Keratinocyte (primary cell): ENCODE measurements at places on chromosomes 3 and 15.

DNA sequence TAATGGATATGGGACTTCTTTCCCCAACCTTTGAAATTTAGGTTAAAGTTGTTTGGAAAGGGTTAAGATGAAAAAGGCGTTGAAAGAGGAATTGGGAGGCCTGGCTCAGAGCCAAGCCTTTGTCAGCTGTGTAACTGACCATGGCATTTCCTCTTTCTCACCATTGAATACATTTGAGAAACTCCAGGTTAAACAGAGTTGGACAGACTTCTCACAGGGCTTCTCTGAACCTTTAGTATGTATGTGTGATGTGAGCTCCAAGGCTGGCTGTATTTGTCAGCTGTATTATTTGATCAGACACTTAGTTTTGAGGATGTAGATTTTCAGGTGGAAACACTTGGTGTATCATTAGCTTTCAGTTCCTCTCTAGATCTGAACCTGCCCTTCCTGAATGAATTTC is 136.4 kb upstream of the GOLGA6L4 start:
- DNase-seq: no peak

DNA sequence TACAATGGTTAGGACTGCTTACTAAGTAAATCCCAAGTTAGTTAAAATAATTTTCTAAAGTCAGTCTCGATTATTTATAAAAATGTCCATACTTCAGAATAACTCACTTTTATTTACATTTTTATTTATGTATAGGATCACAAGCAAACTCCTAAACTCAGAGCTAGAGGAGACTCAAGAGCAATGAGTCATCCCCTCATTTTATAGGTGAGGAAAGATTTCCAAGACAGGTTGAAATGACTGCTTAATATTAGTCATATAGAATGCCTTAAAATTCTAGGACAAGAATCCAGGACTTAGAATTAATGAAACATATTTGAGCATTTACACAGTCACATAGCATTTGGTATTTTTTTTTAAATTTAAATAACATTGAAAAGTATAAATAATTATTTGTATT is 983.8 kb downstream of the SI start:
- no peak for DNase-seq

- no peak for DNase-seq
Measured at GRCh38 chr3:161221806-161222600, 892 bp downstream of the NMD3 start.

DNA sequence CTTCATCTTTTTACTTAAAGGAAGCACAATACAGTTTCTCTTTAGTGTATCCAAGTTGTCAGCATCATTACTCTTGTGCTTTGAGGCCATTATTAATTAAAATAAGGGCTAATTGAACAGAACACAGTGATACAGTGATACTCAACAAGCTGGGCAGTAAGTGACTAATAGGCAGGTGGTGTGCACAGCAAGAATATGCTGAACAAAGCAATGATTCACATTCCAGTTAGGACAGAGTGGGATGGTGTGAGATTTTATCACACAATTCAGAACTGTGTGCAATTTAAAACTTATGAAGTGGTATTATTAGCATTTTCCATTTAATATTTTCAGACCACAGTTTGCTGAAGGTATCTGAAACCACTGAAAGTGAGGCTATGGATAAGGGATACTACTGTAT is 116.9 kb downstream of the PLOD2 start:
- no peak for DNase-seq

GRCh38 chr3:149658744-149659497 is 1.1 kb upstream of the WWTR1 start:
- no peak for DNase-seq

DNA sequence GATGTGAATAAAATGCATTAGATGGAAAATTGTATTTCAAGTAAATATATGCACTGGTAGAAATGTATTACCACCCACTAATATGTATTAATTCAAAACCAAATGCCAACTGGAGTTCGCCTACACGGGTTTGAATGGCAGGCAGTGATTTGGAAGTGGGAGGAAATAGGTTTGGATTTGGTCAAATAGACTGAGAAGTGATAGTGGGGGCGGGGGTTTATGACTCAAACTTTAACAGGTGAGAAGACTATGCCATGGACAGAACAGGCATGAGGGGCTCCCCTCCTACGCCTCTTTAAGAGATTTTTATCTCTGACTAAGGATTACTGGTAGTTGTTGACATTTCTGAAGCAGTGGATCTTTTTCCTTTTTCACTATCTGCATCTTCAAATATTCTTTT is 677.8 kb downstream of the NTRK3 start:
- DNase-seq: no peak

GRCh38 chr15:42282344-42282743 is 9.1 kb upstream of the TMEM87A start:
- no peak for DNase-seq

DNA sequence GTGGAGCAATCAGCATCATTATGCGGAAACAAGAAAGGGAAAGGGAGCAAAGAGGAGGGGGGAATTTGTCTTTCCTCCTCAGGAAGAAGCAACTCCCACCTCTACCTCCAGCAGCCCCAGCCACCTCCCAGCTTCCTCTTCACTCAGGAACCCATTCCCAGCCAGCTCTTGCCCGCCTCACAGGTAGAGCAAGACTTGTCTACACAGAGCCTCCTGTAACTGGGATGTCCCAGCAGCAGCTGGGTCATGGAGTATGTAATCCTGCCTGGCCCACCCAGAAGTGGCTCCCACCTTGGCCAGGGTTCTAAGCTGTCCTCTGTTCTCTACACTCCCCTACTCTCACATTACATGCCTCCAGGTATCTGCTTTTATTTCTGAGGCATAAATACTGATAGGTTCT is 14.0 kb downstream of the IGDCC3 start:
- DNase-seq: no peak

DNA sequence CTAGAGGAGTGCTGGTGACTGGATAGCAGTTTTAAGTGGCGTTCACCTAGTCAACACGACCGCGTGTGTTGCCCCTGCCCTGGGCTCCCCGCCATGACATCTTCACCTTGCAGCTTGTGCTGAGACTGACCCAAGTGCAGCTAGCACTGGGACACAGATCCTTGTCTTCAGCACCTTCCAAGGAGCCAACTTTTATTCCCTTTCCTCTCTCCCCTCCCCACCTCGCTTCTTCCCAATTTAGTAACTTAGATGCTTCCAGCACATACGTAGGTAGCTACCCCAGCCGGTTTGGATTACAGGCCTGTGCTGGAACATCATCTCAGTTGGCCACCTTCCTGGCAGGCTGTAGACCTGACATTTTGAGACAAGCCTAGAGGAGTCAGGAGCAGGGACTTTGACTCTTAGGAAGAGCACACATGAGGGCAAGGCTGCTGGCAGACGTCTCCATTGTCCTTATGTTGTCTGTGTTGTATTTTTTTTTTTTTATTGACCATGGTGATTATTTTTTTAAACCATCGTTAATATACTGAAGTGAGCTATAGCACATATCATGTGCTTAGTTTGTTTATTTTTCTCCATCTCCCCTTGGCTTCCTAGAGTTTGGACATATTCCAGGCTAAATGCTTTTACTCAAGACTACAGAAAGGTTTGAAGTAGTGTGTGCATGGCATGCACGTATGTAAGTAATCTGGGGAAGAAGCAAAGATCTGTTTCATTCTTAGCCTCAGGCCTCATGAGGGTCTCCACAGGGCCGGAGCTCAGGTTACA is 61.1 kb downstream of the AAGAB start:
- DNase-seq: no peak

- no peak for DNase-seq
Measured at GRCh38 chr3:87949879-87950208, 109.0 kb downstream of the CGGBP1 start.

GRCh38 chr3:54772051-54772450 is 155.8 kb downstream of the LRTM1 start:
- DNase-seq: no peak

DNA sequence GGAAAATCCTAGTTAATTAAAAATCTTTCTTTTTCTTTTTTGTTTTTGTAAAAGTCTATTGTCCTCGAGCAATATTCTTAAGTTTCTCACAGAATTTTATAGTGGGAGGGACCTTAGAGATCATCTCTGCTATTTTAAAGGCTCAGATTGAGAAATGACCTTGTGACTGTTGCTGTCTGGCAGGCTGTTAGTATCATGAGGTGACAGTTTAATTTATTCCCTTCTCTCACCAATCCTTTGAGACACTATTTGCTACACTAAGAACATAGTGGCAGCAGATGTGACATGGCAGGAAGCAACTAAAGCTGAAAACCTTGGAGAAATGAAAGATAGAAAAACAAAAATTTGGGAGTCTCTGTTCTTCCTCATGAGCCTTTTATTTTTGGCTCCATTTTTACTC is 24.9 kb downstream of the APPL1 start:
- DNase-seq: no peak

DNA sequence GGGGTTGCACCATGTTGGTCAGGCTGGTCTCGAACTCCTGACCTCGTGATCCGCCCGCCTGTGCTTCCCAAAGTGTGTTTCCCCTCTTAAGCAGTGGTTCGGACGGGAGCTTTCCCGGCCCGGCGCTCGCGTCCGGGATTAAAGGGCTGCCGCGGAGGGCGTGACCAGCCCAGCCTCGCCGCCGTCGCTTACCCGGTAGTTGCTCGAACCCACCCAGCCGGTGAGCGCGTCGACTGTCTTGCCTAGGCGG is 513 bp downstream of the CLASP2 start:
- no peak for DNase-seq

DNA sequence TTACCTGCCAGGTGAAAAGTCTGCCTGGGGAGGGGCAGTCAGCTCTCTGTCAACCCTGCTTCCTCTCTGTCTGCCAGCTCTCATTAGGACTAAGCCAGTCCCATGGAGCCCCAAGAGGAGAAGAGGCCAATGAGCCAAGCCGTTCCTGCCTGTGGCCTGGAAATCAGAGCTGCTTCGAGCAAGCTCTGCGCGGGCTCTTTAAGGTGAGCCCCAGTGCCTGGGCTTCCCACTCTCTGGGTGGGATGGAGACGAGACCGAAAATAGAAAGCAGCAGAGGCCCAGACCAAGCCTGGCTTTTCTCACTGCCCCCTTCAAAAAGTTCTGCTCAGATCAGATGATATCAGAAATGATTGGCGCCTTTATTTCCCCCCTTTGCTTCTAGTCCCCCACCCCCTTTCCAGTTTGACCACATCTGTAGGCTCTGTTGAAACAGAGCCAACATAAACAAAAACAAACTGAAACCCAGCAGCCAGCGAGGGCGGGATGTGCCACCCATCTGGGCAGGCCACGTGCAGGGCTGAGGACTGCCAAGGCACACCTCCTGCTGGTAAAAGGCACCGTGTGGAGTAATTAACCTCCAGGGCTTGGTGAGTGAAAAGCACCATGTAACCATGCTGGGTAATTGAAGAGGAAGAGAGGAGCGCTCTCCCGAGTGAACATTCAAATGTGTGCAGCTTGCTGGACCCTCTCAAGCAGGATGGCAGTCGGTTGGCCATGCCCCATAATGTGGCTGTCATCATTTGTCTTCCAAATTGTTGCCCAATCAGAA is 471.0 kb upstream of the PROK2 start:
- DNase-seq: no peak

DNA sequence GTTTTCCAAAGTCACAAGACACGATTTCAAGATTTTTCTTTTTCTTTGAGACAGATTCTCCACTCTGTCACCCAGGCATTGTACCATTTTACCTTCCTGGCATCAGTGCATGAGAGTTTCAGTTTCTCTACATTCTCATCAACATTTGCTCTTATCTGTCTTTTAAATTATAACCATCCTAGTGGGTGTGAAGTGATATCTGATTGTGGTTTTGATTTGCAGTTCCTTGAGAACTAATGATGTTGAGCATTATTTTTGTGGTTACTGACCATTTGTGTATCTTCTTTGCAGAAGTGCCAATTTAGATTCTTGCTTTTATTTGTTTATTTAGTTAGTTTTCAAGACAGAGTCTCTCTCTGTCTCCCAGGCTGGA is 41.2 kb downstream of the ADIPOQ start:
- DNase-seq: no peak

GRCh38 chr15:99345242-99345641 is 94.0 kb downstream of the LRRC28 start:
- no peak for DNase-seq

DNA sequence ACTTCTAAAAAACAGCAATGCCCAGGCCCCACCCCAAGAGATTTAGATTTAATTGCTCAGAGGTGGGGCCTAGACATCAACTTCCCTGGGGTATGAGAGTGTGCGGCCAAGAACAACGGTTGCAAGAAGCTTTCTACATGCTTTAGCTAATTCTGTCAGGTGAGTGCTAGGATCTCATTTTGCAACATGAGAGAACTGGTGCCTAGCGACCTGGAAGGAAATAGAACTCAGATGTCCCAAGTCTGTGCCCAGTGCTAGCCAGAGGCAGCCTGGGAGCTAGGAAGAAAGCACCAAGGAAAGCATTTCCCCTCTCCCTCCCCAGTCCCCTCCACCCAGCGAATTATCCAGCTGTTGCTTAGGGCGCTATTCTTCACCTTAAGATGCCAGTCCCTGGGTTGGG is 22.9 kb upstream of the HRH1 start:
- DNase-seq: no peak

GRCh38 chr3:73479325-73479724 is 145.4 kb downstream of the PDZRN3 start:
- no peak for DNase-seq

DNA sequence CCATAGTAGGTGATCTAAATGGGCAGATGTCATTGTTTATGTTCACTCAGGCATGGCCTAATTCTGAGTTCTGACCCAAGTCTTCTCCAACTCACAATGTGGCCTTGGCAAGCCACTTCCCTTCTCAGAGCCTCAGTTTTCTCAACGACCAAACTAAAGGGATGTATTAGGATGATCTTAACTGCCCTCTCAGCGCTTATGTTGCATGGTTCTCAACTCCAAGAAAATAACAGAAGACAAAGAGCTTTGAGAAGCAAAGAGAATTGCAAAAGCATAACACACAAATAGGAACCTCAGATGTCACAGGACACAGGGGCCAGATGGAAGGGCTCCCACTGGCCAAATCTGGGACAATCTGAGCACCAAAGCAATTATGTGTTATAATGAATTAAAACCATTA is 8.6 kb downstream of the RHCG start:
- DNase-seq: no peak

GRCh38 chr15:37099319-37100108 is 835 bp downstream of the MEIS2 start:
- DNase-seq: no peak

- DNase-seq: no peak
Measured at GRCh38 chr3:69474186-69474585, 88.3 kb upstream of the FRMD4B start.

- no peak for DNase-seq
Measured at GRCh38 chr3:98705212-98705611, 57.9 kb upstream of the ST3GAL6 start.

GRCh38 chr3:111971533-111972130 is 7.2 kb upstream of the ABHD10 start:
- DNase-seq: no peak

GRCh38 chr15:31517711-31518110 is 191.1 kb downstream of the KLF13 start:
- DNase-seq: no peak

- DNase-seq: no peak
Measured at GRCh38 chr15:78177447-78177873, 28.3 kb downstream of the IDH3A start.

- DNase-seq: peak; percentile 57
Measured at GRCh38 chr3:105957722-105958121, 88.9 kb upstream of the CBLB start.

- no peak for DNase-seq
Measured at GRCh38 chr3:141462176-141462859, 24.5 kb upstream of the RASA2 start.

GRCh38 chr3:40718681-40719080 is 193.9 kb downstream of the ZNF621 start:
- no peak for DNase-seq

- no peak for DNase-seq
Measured at GRCh38 chr15:38898236-38898635, 333.6 kb upstream of the RASGRP1 start.

- DNase-seq: no peak
Measured at GRCh38 chr3:156460206-156460611, 94.7 kb downstream of the SSR3 start.

- DNase-seq: no peak
Measured at GRCh38 chr3:110656394-110657025, 415.1 kb upstream of the NECTIN3 start.
